Activated CD4-positive, CD25-positive, alpha-beta regulatory T cell treated with anti-CD3 and anti-CD28 coated beads, Interleukin-2, amount 50 U/mL, for 24 hours (primary cell): ENCODE measurements at places on chromosomes 1 and 21.

DNA sequence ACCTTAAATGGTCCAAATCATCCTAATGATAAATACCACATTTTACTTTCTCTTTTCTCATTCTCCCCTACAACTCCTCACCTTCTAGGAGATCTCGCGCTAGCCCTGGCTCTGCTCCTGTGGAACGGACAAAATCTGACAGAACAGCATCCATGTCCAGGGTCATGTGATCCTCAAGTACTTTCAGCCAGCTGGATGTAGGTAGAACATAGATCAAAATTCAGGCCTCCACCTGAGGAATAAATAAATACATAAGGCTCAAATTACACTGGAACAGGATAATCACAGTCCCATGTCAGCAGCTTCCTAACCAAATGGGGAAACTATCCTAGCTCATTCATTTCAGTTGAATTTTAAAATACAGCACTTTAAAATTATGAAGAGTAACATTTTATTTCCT, 33.2 kb downstream of the OTUD7B start:
- no peak for ATAC-seq

- no peak for ATAC-seq
Observed at GRCh38 chr21:44681861-44682579, at the start of gene KRTAP12-1. Gene KRTAP12-1, minus strand, starts transcription at chr21:44682163. Its CDS starts 40 bp downstream, at chr21:44682123.

- ATAC-seq: no peak
Observed at GRCh38 chr1:93668951-93669350, 12.7 kb downstream of the BCAR3 start.

GRCh38 chr1:101060992-101061391, 35.4 kb upstream of the DPH5 start:
- ATAC-seq: peak; percentile 36

GRCh38 chr1:102978874-102979273, 129.4 kb downstream of the COL11A1 start:
- ATAC-seq: no peak

DNA sequence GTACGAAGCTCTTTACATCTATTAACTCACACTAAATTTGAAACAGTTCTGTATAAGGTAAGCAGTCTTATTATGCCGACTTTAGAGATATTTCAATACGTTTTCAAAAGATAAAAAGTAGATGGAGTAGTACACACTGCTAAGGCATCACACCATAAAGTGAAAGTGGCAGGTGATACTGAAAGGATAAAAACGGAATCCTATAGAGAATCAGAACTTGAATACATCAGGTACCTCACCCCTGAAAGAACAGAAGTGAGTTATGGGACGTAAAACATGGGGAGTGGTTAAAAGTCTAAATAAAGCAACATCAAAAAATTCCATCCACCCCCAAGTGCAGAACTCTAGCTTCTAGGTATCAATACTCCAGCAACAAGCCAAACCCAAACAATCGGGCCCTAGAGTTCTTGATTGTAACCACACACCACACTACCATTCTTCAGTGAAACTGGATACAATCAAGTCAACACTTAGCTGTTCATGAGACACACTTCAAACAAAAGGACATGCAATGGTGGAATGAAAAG, 142.6 kb downstream of the SMYD3 start:
- ATAC-seq: peak; percentile 70

- ATAC-seq: no peak
Observed at GRCh38 chr21:39638281-39638680, 25.5 kb downstream of the B3GALT5 start.

DNA sequence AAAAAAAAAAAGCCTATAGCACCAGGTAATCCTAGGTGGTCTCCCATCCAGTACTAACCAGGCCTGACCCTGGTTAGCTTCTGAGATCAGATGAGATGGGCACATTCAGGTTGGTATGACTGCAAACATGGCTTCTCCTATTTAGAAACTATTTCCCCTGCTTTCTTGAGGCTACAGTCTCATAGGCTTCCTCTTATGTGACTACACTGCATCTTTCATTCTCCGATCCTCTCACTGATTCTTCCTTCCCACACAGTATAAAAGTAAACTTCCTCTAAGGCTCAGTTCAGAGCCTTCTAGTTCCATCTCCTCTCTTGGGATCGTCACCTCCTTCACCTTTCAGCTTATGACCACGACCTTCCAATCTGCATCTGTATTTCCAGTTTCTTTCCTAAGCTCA, 30.4 kb upstream of the RNF2 start:
- ATAC-seq: no peak

DNA sequence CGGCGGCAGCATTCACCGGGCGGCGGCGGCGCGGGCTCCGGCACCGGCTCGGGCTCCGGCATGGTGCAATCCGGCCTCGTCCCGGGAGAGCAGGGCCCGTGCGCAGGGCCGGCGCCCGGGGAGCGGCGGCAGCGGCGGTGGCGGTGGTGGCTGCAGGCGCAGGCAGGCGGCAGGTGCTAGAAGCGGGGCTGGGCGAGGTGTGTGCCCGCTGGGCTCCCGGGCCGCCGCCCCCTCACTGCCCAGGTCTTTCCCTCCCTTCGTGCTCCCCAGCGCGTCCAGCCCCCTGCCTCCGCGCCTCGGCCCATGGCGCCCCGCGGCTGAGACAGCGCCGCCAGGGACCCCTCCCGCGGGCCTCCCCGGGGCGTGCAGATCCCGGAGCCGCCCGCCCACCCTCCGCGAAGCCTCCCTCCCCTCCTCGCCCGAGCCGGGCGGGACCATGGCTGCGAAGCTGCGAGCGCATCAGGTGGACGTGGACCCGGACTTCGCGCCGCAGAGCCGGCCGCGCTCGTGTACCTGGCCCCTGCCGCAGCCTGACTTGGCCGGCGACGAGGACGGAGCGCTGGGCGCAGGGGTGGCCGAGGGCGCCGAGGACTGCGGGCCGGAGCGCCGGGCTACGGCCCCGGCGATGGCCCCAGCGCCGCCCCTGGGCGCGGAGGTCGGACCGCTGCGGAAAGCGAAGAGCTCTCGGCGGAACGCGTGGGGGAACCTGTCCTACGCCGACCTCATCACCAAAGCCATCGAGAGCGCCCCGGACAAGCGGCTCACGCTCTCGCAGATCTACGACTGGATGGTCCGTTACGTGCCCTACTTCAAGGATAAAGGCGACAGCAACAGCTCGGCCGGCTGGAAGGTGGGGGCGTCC, 492 bp downstream of the FOXO6 start:
- ATAC-seq: peak; percentile 11

GRCh38 chr1:85313888-85314696, 37.7 kb upstream of the BCL10 start:
- ATAC-seq: no peak

DNA sequence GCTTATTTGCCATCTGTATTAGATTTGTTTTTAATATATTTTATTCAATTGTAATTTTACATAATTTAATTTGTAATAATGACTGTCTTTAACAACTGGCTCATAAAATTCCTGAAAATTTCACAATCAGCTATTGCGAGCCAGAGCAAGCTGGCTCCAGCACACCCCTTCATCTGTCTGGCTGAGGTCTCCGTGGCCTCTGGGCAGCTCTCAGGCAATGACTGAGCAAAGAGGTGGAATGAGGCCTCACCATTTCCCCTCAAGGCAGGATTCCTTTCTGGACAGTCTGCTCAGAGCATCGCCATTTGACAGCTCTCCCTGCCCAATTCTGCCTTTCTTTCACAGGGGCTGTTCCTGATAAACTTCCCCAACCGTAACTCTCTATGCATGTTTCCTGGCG, 5.8 kb upstream of the KANK4 start:
- no peak for ATAC-seq

DNA sequence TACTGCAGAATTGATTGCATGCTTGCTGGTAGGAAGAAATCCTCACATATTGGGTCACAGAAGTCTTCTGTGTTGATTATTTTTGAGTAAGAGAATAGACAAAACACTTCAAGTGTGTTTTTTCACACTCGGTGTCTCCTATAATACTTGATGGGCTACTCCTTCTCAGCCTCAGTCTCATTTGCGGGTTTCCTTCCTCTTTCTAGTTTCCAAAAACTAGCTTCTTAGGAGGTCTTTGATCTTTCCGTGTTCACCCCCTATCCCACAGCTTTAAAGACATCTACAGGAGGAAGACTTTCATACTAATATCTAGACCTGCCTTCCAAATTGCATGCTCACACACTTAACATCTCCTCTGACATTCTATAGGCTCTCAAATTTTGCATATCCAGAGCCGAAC, 40.7 kb upstream of the NTPCR start:
- no peak for ATAC-seq

DNA sequence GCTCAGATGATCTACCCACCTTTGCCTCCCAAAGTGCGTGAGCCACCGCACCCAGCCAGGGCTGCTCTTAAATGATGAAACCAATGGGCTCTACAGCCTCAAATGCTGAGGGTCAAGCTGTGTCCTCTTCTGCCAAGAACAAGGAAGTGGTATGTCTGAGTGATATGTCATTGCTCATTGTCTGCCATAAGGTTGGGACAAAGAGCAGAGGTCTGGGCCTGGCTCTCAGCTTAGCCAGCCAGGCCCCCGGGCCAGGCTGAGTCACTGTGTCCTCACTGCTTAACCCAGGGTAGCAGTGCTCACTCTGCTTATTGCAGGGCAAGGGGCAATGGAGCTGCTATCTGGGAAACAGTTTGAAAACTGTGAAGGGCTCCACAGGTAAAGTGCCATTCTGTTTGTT, 8.3 kb upstream of the ETS2 start:
- ATAC-seq: no peak

GRCh38 chr1:100710906-100711682, 8.4 kb upstream of the VCAM1 start:
- ATAC-seq: no peak

DNA sequence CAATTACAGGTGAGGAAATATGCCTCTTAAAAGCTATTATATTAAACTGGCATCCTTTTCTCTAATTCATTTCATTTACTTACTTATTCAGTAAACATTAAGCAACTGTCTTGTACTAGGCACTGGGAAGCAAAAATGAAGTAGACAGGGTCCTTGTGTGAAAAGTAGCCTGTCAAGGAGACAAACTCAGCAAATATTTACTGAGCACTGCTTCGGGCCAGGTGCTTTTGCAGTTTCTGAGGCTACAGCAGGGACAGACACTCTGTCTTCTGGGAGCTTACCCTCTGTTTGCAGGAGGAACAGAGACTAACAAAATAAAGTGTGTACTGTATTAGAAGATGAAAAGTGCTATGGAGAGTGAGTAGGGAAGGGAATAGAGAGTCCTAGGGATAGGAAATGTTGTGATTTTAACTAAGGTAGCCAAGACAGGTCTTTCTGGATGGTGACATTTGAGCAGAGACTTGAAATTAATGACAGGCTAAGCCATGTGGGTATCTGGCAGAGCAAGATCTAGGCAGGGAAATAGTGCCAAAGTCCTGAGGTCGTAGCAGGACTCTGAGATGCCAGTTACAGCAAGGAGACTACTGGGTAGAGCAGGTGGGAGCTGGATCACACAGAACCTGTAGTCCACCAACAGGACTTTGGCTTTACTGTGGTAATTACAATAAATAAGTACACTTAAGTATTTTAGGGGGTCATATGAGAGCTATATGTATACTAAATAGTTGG, 133.0 kb downstream of the ITSN1 start:
- no peak for ATAC-seq

DNA sequence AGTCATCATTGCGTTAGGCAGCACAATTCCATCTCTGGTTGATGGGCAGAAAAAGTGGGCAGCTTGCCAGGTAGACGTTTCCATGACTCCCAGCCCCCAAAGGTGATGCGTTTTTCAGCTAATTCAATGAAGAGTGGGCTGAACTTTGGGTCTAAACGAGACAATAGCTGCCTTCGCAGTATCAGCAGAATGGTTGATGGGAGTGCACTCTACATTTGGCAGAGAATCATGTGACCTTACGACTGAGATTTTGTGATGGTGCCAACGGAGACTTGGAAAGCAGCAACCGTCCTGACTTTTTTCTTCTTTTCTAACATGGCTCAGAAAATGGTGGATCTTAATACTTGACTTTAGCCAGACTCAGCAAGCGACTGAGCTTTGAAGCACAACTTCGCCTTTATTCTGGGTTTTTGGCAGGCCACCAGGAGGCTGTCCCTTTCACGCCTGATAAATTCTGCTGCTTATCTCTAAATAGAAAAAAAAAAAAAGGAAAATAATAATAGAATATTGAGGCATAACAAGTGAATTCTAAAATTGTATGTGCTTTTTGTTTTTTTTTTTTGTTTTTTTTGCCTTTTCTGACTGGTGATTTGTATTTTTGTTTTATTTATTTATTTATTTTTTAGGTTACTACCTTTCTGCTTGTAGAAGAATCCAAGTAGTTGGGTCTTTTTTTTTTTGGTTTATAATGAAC, 804.8 kb downstream of the USP25 start:
- ATAC-seq: no peak

DNA sequence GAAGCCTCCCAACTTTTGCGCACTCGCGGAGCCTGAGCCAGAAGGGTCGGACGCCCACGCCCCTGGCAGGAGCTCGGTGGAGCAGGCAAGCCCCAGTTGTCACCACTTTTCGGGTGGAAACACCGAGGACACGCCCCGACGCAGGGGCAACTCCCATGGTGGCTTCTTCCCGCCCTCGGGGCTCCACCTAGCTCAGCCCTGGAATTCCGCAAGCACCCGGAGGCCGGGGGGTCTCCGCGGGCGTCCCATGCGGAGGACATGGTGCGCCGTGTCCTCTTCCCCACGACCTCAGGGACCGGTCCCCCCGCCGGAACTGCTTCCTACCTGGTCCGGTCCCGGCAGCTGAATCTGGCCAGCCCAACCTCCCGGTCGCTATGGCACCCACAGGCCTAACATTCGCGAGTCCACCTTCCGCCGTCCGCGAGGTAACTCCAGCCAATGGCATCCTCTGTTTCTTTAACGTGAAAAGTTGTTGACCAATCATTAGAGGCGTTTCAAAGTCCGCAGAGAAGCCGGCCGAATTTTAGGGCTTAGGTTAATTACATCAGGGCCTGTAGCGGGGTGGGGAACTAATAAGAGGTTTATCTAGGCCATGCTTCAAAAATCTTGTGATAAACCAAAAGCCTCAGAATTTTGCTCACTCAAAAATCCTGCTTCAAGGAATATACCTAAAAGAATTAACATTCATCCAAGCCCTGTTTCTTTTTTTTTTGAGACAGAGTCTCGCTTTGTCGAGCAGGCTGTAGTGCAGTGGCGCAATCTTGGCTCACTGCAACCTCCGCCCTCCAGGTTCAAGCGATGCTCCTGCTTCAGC, at the start of gene STPG1:
Gene STPG1, minus strand, starts transcription at position 433 of the 814 bp plus-strand sequence. CDS start 12,394 bp downstream, outside the sequence.
- ATAC-seq: peak; percentile 18

DNA sequence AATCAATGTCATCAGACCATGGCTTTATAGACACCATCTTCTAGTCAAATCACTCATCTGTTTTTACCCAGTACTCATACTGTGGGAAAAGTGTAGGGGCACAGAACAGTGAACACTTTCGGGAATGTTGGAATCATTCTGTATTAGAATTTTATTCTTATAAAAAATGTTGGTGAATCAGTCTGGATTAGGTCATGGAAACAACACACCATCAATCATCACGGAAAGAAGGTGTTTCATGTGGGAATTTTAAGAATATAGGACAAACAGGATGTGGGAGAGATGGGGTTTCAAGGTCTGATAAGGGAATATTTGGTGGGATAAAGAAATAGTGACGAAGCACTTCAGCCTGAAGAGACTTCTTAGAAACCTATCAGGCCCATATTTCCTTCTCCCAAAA, 17.3 kb downstream of the GBP1 start:
- no peak for ATAC-seq
